ENCODE measurements at places on chromosomes 2 and 18. TPM values are rescaled to one million over a fixed set of nuclear protein-coding genes. Genes with fewer than 3 reads are reported as not detected.
A peak's percentile ranks its signal among the peaks of the same experiment; 100 is the strongest.

GRCh38 chr18:36897253-36897652, 68.3 kb downstream of the KIAA1328 start:
- H3K27ac ChIP-seq, result no peak overlapping the region
- no peak overlapping the region for H3K4me3 ChIP-seq
- H3K36me3 ChIP-seq, result no peaks in the 10 kb centered on the region
- no peak for DNase-seq
- no peaks in the 10 kb centered on the region for H3K27me3 ChIP-seq
- no peaks in the 10 kb centered on the region for H3K4me1 ChIP-seq

- no peak overlapping the region for H3K27ac ChIP-seq
- H3K27me3 ChIP-seq, result no peaks in the 10 kb centered on the region
- H3K36me3 ChIP-seq, result no peaks in the 10 kb centered on the region
- H3K4me3 ChIP-seq, result no peak overlapping the region
Measured at GRCh38 chr2:168692132-168692744, 110.2 kb upstream of the NOSTRIN start.

DNA sequence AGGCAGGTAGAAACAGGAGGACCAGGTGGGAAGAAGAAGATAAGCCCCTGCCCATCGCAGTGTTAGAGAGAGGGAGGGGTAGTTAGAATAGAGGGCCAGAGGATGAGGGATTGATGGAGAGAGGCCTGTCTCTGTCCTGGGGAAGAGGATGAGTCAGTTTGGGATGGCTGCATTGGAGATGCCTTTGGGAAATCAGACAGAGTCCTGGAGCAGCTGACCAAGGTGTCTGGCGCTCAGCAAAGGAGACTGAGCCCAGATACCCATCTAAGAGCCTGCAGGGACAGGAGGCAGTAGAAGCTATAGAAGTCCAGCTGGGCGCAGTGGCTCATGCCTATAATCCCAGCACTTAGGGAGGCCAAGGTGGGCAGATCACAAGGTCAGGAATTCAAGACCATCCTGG, 177.8 kb upstream of the HAAO start:
- H3K27ac ChIP-seq, result no peak overlapping the region
- peaks cover 47% of the 10 kb centered on the region for H3K4me1 ChIP-seq
- no peaks in the 10 kb centered on the region for H3K27me3 ChIP-seq
- H3K36me3 ChIP-seq, result no peaks in the 10 kb centered on the region

DNA sequence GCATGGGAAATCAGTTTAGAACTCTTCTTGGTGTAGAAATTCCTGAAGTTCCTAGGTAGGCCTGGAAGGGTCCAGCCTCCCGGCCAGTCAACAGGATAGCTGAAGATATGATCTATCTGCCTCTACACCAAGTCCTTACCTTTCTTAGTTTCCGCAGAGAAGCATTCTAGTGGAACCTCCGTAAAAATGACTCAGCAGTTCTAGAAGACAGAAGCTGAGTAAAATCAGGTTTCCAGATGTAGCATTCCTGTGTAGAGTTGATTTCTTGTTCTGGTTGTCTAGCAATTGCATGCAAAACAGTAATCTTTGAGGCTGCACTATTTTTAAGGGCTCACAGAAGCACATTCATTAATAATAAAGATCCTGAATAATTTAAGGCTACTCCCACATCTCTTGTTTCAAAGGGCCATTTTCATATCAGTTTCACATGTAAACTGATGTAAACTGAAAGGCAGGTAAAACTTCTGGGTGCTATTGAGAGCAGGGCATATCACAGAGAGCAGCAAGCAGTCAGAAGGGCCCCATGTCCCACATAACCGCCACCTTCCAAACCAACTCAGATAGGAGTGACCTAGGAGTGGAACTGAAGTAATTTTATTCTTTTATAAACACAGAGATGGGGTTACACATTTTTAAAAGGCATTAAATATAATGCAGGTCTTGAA, 3.2 kb upstream of the DYTN start:
- H3K27ac ChIP-seq, result no peak overlapping the region
- H3K4me3 ChIP-seq, result no peak overlapping the region
- H3K36me3 ChIP-seq, result no peaks in the 10 kb centered on the region
- H3K4me1 ChIP-seq, result no peaks in the 10 kb centered on the region

DNA sequence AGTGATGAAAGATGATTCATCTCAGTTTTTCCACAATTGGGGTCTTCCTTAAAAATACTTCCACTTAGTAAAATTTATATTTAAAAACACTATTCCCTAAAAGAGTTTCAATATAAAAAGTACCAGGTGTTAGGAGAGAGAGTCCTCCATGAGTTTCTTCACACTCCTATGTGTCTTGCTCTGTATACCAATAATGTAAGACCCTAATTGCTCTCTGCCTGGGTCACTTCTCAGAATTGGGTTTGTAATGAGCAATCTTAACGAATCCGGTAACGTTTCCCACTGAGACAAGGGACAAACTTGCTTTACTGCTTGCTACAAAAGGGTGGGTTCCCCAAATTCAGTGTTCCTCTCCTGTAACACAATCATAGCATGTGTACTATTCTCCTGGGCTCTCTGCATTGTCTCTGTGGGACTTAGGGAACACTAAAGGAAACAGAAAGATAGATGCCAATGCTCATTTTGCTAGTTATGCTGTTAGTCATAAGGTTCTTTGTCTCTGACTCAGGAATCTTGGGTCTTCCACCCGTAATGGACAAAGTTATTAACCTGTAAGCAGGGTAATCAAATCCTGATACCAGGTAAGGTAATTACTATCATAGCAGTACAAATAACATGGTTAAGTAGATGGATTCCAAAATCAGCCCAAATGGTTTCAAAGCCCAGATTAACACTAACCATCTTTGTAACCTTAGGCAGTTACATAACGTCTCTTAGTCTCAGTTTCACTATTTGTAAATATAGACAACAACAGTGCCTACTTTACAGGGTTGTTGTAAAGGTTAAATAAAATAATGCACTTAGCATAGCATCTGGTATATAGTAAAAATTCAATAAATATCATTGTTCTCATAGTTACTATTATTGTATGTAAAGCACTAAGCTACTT, 46.3 kb downstream of the ITSN2 start:
- H3K27me3 ChIP-seq, result no peaks in the 10 kb centered on the region
- H3K27ac ChIP-seq, result no peak overlapping the region
- DNase-seq, result no peak
- no peak overlapping the region for H3K4me3 ChIP-seq

GRCh38 chr2:132577686-132578085, 92.3 kb downstream of the LYPD1 start:
- no peak for DNase-seq
- peaks cover 11% of the 10 kb centered on the region for H3K4me1 ChIP-seq
- H3K4me3 ChIP-seq, result no peak overlapping the region
- H3K27me3 ChIP-seq, result no peaks in the 10 kb centered on the region

DNA sequence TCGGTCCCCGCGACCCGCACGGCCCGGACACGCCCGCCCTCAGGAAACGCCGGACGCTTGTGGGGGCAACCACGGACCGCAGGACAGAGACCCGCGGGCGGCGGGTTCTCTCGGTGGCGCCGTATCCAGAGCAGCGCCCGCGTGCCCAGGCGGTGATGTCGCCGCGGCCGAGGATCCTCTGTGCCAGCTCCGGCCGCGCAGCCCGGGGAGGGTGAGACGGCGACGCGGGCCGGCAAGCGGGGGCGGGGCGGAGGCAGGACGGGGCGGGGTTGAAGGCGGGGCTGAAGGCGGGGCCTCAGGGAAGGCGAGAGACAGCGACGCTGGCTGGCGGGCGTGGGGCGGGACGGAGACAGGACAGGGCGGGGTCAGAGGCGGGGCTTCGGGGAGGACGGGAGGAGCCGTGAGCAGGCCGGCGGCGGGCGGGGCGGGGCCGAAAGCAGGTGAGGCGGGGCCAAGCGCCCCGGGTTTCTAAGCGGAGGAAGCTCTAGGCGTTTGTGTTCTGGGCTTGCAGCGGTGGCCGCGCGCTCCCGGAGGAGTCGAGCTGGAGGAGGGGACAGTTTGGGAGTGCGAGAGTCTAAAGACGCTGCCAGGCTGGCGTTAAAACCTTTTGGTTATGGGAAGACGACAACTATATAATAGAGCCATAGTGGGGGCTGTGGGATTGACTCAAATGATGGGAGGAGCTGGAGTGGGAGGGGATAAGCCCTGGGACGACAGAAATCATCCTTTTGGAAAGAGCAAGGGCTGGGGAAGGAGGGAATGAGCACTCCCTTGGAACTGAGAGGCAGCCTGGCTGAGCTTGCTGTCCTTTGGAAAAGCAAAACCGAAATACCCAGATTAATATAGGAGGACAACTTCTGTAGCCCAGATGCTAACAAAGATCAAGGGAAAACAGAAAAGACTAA, at the start of gene DSEL:
Gene DSEL (minus strand): TSS at position 182 of the 905 bp plus-strand sequence. CDS start 2,112 bp downstream, outside the sequence.
- H3K27me3 ChIP-seq, result no peaks in the 10 kb centered on the region
- peak within 1 kb of the TSS; percentile 78 for H3K27ac ChIP-seq
- peak; percentile 74 for DNase-seq
- peak within 1 kb of the TSS; percentile 91 for H3K4me3 ChIP-seq

RAX gene
- not detected for total RNA-seq

TSPYL6 gene
- total RNA-seq, result not detected

SALL3 gene
- total RNA-seq, result not detected

PUM2 gene
- 29.3 TPM for total RNA-seq

ASTL gene
- total RNA-seq, result not detected

NMUR1 gene
- total RNA-seq, result 0.15 TPM
